ENCODE measurements at places on chromosomes 12 and 14.

- no peak for DNase-seq
These were observed 3.7 kb downstream of the SUSD6 start for GRCh38 chr14:69615121-69615495.

- DNase-seq, result no peak
These were observed 34.1 kb upstream of the ERGIC2 start for GRCh38 chr12:29415111-29415510.

DNA sequence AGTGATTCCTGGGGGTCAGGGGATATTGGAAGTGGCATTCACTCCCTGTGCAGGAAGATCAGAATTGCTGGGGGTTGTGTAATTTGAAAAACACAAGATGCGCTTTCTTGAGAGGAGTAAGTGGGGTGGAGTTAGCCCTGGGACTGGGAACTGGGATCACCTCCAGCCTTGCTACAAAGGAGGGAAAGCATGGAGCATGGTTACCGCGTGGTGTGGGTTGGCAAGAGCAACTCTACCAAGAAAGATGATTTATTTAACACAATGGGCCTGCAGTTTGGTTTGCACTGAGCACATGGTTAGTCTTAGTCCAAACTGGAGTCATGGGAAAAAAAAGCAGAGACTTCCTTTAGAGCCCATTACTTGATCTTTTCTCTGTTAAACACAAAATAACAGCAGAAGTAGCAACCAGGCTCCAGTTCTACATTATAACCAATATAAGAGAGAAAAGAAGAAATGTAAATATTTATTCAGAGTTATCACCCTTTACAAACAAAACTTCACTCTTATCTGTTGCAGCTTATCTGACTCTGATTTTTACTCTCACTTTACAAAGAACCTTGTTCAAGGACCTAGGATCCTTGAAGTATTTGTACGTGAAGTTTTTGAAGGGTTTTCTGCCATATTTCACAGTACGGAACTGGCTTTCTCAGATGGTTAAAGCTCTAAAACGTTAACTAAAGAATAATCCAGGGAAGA lies 2.1 kb upstream of the NIN start:
- no peak for DNase-seq

DNA sequence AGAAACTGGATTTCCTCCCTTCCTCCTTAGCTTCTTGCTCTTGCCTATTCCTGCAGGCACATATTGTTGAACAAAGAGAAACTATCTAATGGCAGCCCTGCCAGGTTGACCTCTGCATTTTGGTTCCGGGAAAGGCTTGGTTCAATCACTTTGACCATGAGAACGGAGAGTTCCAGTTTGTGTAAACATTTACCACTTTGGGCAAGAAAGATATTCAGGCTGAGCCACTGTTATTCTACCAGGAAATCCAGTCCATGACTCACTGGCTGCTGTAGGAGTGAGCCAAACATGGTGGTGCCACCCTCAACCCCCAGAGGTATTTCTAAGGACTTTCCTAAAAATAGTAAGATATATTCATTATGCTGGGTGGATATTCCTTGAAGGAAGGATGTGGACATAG lies 242.2 kb upstream of the OR4E1 start:
- DNase-seq, result no peak

DNA sequence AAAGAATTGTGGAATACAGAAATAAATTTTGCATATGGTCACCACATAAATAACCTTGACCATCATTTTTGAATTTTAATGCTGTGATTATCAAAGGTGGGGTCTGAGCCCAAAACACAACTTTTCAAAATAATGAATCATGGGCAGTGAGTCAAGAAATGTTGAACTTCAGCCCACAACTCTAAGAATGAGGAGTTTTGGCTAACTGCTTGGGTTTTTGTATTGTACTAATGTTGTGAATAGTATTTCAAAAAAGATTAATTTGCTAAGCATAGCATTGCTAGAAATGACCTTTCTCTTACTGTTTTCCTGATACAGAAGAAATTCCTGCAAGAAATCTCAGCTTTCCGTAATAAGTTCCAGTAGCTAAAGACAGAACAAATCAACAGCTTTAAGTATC lies 24.4 kb upstream of the YARS2 start:
- DNase-seq, result no peak

DNA sequence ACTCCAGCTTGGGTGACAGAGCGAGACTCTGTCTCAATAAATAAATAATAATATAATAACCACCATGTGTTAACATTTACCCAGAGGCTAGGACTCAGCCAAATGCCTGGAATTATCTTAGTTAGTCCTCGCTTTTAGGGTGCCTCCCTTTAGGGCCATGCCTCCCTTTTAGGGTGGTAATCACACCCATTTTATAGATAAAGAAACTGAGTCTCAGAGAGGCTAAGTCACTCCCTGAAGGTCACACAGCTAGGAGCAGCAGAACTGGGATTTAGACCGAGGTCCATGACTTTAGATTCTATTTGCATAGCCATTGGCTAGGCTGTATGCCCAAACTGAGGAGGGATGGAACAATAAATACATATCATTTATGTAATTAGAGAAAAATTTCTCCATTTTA lies 11.4 kb downstream of the TESC start:
- no peak for DNase-seq

DNA sequence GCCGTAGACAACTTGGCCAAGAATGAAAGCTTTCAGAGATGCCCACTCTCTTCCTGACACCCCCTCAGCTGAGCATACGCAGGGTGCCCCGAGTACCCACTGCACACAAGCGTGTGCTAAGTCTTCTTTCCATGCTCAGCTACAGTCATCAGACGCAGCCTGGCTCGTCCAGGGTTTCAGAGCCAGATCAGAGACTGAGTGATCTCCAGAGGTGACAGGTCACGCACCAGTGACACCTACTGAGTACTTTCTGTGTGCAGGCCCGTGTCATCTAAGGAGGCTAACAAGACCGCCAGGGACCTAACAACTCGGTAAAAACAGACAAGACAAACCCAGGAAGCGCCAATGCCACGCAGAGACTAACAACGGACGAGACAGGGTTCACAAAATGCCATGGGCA lies 25.1 kb downstream of the STX2 start:
- no peak for DNase-seq

DNA sequence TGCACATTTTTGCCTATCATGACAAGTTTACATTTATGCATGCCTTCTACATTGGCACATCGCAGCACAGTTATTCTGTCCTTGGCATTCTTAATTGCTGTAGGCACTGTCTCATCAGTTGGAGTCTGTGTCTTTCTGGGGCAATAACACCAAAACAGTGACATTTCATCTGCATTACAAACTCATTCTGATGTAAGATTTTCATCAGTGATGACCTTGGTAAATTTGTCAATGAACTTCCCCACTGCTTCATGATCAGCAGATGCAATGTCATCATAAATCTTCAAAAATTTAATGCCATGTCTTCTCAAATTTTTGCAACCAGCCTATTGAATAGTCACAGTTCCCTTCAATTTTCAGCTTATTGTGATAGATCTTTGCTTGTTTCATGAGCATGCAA lies 85.5 kb downstream of the CAPZA3 start:
- DNase-seq, result no peak

DNA sequence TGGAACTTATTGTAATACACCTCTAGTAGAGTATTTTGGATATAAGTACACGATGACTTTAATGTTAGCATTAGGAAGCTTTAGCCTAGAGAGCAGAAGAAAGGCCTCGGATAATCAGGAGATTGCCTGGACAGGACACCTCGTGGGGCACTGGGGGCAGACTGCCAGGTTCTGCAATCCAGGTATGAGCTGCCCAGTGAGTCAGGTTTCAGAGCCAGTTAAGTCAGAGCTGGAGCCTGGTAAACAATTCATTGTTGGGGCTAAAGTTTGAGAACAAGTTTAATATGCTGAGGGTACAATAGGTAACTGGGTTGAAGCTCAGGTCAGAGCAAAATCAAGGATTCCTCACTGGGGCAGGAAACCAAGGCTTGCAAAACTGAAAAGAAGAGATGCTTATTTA lies 107.4 kb downstream of the RERGL start:
- no peak for DNase-seq

- DNase-seq, result no peak
These were observed 9.3 kb downstream of the EIF5 start for GRCh38 chr14:103343164-103343879.

GRCh38 chr14:104856157-104856868 lies 8.8 kb upstream of the CEP170B start:
- no peak for DNase-seq

GRCh38 chr12:103802586-103802886 lies 38.5 kb downstream of the NT5DC3 start:
- DNase-seq, result no peak

- no peak for DNase-seq
These were observed 3.7 kb downstream of the GPR132 start for GRCh38 chr14:105061428-105062047.

- DNase-seq, result no peak
These were observed 69.8 kb upstream of the IFNG-AS1 start for GRCh38 chr12:67919406-67919805.

DNA sequence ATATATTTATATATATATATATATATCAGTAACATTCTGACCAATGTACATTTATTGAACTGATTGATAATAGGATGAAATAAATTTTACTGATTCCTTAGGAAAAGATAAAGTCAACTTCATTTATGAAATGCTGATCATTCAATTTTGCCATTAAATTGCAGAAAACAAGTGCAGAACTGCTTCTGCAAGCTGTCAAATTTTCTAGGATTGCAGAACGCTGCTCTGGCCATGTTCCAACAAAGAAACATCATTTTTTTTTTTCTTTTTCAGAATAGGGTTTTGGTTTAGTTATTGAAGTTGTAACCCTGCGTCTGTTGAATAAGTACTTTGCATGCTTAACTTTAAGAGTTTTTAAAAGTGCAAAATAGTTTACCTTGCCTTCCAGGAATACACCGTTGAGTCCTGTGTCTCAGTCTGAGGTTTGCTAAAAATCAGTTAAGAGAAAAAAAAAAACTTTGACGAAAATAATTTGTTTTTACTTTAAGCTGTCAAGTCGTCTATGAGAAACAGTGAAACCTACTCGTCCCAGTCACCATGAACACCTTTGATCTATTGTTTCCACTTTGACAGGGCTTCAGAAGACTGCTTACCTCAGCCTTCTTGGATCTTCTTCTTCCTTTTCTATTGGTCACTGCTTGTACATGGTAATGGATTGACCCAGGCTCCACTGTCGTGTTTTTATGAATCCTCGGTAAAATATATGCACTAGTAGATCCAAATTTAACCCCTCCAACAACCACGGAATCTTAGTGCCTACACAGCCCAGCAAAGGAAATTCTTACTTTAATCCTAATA lies at the start of gene KERA:
Gene KERA, minus strand, starts transcription at position 657 of the 798 bp plus-strand sequence. CDS start 1,743 bp downstream, outside the sequence.
- DNase-seq, result no peak

- DNase-seq, result no peak
These were observed 67.0 kb downstream of the C2CD5 start for GRCh38 chr12:22477166-22477893.

DNA sequence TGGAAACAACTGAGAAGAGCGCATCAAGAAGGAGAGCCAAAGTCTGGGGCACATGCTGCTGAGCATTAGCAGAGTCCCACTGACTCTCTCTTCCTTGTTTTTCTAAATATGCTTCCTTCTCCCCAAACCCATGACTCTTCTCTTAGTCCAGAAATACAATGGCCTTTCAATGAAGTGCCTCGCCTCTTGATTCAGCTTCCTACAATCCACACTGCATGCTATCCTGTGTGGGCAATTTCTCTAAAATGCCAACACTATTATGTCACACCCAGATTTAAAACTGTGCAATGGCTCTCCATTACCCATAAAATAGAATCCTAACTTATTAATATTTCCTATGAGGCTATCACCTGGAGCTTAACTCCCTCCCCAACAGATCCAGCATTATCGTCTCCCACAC lies 198.6 kb downstream of the RPAP3 start:
- DNase-seq, result no peak

DNA sequence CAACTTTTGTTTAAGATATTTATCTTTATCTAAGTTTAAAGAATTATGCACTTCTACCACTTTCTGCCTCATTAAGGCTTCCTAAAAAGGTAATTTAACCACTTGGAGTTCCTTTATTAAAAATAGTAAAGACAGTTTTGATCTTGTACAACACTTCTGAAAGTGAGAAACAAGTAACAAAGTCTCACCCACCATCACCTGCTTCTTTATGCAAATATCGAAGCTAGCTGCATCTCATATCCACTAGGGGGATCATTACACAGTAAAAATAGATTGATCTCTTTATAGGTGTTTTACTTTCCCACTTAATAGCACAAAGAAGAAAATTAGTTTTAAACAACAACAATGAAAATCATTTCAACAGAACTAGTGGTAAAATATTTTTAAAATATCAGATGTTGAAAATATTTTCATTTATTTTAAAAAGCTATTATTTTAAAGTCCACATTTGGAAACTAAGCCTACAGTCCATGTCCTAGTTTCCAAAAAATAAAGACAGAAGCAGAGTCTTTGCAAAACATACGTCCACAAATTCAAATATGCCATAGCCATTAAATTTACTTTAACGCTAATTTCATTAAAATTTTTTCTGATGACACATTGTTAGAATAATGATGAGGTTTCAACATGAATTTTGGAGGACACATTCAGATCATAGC lies 160.0 kb upstream of the SOX5 start:
- no peak for DNase-seq

DNA sequence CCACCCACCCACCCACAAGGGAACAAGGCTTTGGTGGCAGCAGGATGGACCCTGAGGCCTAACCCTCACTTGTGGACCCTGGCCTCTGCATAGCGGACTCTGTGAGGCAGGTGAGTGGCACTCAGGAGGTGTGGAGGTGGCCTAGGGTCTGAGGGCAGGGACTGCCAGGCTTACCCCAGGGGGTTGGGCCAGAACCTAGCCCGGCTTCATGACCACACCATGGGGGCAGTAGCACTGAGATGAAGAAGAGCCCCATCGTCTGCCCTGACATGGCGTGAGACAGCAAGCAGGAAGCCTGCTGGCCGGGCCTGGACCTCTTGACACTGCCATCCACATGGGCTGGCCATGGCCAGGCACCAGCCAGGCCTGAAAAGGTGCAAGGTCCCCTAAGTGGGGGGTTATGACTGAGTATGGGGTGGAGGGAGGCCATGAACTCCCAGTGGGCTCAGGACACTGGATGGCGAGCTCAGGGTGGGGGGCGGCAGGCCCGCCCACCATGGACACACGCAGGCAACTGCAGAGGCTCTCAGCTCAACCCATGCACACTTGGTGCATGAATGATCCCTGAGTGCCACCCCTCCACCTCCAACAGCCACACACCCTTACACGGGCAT lies 29.3 kb downstream of the JAG2 start:
- peak; percentile 6 for DNase-seq

- DNase-seq, result no peak
These were observed 4.3 kb downstream of the C14orf93 start for GRCh38 chr14:23005451-23006187.
